Tongue (tissue), 3 donors: ENCODE measurements at places on chromosomes 6 and 20.

- no peak for DNase-seq
Measured at GRCh38 chr6:39197922-39198500, 31.3 kb downstream of the KCNK5 start.

- no peak for DNase-seq
Measured at GRCh38 chr6:107124934-107125348, 9.6 kb upstream of the BEND3 start.

- no peak for DNase-seq
Measured at GRCh38 chr6:149078211-149078782, 239.2 kb upstream of the TAB2 start.

- peak; percentile 43 for DNase-seq
Measured at GRCh38 chr6:99905209-99906106, 88.6 kb downstream of the MCHR2 start.

DNA sequence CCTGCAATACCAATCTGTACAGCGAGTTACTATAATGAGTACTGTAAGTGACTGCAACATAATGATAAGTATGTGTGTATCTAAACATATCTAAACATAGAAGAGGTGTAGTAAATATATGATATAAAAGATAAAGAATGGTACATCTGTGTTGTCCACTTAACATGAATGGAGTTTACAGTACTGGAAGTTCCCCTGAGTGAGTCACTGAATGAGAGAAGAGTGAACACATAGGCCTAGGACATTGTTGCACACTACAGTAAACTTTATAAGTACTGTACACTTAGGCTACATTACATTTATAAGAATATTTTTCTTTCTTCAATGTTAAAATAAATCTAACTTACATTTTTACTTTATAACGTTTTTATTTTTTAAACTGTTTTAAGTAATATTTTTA lies 380.4 kb downstream of the MMUT start:
- DNase-seq = no peak

DNA sequence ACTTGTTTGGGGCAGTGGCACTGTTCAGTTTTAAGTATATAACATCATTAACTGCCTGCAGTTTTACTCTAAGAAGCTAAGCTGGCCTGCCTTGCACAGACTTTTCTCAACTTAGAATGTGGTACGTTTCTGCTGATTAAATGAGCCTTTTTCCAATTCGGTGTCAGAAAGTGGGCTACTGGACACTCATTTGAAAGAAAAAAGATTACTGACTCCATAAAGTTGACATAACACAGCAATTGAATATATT lies 2.1 kb downstream of the ZMYND8 start:
- DNase-seq = no peak

DNA sequence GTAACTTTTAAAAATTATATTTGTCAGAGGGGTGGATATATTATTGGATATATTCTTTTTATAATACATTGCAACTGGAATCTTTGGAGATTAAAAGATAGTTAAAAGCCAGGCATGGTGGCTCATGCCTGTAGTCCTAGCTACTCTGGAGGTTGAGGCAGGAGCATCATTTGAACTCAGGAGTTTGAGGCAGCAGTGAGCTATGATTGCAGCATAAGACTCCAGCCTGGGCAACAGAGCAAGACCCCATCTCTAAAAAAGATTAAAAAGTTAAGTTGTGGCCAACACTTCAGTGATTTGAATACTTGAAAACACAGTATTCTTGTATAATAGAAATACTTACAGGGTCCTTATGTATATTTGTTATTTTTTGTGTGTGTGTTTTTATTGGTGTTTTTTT lies 15.2 kb downstream of the MAPRE1 start:
- DNase-seq = no peak

DNA sequence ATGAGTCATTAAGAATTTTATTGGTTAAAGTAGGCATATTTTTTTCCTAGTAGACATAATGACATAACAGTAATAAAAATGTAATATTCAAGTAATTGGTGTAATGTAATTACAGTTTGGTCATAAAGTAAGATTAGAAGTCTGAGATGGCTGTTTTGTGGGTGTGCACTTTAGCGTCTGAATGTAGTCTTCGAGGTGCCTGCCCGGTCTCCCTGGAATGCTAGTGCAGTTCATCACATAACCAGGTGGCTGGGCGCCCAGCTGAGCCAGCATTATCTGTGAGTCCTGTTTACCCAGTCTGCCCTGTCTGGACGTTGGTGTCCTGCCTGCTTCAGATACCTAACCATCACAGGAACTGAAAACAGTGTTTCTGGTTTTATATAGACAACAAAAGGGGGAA lies 419.1 kb downstream of the CDC5L start:
- no peak for DNase-seq

- no peak for DNase-seq
Measured at GRCh38 chr20:48626938-48627736, 200.7 kb downstream of the PREX1 start.

- peak; percentile 49 for DNase-seq
Measured at GRCh38 chr6:2434912-2435311, 189.5 kb upstream of the GMDS start.

DNA sequence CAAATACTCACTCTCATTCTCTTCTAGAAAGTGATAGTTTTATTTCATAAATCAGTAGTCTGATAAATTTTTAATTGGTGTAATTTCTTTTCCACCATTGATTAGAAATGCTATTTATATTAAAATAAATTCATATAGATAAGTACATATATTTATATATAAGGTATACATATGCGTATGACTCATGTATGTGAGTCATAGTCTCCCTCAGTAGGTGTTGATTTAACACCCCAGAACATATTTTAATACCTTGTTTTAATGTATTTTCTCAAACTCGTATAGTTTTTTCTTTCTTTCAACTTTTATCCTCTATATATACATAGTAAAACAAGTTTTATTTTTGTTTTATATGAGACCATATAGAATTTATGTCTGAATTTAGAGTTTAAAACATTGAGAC lies 130.4 kb downstream of the PLG start:
- no peak for DNase-seq

GRCh38 chr20:25249198-25249931 lies 1.5 kb downstream of the PYGB start:
- no peak for DNase-seq

DNA sequence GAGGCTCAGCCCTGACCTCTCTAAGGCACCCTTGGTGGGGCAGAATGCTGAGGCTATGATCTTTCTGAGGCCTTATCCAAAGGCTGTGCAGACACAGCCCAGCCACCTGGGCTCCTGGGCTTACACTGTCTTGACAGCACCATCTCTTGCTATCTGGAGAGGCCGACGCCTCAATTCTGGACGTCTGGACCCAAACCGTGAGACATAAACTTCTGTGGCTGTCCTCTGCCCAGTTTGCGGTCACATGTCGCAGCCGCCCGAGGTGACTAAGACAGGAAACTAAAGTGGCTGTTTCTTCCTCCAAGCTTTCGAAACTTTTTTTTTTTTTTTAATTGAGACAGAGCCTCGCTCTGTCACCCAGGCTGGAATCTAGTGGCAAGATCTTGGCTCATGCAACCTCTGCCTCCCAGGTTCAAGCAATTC lies 49.3 kb downstream of the PRR18 start:
- no peak for DNase-seq

GRCh38 chr6:84177241-84177640 lies 50.2 kb downstream of the CEP162 start:
- no peak for DNase-seq

GRCh38 chr6:32941214-32941768 lies 463 bp upstream of the HLA-DMB start:
- peak; percentile 3 for DNase-seq
